ENCODE measurements at places on chromosomes 4 and X.

- no peak for DNase-seq
Measured at GRCh38 chrX:29143356-29143755, 556.1 kb downstream of the IL1RAPL1 start.

GRCh38 chrX:57156397-57157049 is 19.3 kb upstream of the SPIN2A start:
- DNase-seq: no peak

GRCh38 chr4:89108091-89108490 is 3.2 kb upstream of the TIGD2 start:
- no peak for DNase-seq

- no peak for DNase-seq
Measured at GRCh38 chr4:47483745-47484144, 1.3 kb upstream of the ATP10D start.

- DNase-seq: no peak
Measured at GRCh38 chr4:63218856-63219255, 1190.4 kb downstream of the TECRL start.

DNA sequence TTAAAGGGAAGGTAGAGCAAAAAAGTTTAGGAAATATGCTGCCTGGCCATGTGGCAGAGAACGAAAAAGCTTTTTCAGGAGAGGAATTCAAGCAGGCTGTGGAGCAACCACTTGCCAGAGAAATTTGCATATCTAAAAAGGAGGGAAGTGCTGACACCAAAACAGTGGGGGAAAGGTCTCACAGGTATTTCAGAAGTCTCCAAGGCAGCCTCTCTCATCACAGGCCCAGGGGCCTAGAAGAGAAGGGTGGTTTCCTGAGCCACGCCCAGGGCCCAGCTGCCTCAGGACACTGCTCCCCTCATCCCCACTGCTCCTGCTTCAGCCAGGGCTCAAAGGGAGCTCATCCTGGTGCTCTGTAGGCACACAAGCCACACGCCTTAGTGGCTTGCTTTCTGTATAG is 29.9 kb upstream of the STS start:
- no peak for DNase-seq

- no peak for DNase-seq
Measured at GRCh38 chrX:113804819-113805218, 779.1 kb upstream of the HTR2C start.

DNA sequence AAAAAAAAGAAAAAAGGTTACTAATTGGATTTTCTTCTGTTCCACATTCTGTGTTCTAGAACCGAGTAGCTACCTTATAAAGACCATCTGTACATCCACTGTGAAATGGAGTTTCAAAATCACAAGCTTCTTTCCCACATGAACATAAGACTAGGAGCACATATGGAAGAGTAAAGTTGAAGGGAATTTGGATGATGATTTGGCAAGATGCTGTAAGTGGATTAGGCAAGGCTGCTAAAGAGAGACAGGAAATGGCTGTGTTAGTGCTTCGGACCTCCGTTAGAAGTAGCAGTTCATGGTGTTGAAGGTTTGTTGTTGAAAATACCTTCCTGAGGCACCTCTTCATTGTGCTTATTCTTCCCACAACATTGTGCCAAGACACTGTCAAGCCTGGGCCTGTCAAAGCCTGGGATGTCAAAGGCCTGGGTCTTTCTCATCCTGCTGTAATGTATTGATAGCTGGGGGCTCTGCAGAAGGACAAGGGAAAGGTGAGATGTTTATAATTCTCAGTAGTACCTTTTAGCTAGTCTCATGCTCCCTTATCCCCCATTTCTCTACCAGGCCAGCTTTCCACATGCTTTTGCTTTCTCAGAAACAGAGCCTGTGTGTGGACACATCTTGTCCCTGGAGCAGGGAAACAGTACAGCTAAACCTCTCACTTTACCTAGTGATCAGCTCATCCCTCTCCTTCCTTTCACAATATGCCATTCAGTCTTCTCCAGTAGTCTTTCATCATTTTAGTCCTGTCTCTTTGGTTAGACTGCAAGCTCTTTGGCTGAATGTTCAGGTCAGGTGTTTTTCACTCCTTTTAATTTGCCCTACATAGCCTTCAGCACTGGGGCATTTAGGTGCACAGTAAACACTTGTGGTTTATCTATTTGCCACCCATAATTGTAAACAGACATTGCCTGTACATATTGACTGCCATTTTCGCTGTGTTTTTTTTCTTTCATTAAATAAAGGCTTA is 37.9 kb upstream of the CYP2U1 start:
- DNase-seq: no peak

DNA sequence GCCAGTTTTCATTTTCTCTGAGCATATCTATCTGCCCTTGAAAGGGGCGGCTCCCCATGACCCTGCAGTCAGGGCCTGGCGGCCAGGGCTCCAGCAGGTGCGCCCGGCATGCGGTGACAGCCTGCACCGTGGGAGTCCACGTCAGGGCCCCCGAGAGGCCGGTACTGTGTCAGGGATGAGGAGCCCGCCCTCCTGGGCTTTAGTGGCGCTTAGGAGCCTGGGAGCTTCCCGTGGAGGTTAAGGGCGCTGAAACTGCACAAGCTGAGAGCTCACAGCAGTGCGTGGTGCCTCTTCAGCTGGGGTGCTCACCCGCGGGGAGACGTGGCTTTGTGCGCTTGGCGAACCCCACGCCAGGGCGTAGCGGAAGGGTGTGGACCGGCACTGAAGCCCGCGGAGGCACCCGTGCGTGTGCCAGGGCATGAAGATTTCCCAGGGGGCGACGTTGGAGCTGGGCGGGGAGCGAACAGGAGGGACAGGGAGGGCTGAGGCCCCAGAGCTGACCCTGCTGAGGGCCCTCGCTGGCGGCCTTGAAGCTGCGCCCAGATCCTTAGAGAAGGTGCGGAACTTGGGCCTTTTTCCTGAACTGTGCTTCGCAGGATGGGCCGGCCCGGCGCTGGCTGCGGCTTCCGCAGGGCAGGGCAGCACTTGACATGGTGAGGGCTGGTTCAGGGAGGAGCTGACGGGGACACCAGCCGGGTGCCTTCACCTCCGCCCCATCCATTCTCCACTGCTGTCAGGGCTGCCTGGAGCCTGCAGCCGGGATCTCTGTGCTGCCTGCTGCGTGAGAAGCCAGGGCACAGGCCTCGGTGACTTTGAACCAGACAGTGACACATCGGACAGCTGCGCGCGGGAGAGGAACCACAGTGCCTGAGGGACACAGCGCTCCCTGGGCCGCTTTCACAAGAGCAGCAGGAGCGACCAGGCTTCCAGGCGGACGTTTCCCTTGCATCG is 32.9 kb downstream of the HTT-AS start:
- peak; percentile 77 for DNase-seq

DNA sequence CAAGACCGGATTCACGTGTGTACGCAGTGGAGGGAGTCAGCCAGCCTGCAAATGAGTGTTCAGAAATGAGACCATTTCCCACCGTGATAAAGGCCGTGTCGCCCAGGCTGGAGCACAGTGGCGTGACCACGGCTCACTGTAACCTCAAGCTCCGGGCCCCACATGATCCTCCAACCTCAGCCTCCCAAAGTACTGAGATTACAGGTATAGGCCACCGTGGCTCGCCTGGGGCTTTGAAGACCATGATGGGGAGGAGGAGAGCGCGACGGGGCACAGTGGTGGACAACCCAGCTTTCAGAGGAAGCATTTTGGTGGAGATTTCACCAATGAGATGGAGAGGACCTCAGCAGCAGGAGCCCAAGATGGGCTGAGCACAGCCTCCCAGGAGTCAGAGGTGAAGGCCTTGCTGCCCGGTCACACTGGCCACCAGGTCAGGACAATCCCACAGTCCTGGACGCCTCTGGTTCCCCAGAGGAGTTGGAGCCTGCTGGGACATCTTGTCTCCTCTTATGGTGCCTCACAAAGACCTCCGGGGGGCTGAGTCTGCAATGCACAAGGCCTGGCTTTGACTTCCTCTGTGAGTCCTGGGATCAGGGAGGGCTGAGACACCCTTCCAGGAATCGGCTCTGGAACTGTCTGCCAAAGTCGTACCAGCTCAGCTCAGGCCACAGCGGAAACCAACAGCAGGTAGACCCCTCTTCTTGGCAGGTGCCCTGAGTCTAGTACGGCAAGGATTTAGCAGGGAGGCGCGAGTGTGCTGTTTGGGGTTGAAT is 22.4 kb upstream of the MXD4 start:
- no peak for DNase-seq

DNA sequence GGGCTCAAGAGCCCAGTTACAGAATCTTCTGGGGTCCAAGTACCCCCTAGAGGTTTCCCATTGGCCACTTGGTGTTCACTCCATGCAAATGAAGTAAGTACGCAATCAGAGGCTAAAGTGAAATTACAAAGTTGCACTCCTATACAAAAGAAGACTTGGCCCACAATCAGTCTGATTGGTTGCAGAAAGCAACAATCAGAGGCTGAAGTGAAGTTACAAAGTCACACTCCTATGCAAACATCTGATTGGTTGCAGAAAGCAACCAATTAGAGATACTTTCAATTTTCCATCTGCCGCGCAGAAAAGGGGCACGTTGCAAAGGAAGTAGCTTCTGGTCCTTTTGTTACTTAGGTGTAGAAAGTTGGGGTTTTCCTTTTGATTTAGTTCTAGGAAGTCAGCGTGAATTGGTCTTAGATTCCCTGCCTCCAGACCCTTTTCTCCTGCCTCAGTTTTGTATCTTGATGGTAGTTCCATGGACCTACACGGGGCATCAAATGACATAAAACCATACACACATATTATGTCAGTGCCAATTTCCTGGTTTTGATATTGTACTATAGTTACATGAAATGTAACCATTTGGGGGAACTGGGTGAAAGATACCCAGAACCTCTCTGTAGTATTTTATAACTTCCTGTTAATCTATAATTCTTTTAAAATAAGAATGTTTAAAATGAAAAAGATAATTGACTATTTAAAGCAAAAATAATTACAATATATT is 12.4 kb upstream of the PIN4 start:
- no peak for DNase-seq

GRCh38 chr4:168092176-168092712 is at the start of gene ANXA10:
Gene ANXA10, plus strand, starts transcription at chr4:168092537. Its CDS starts 164 bp downstream, at chr4:168092701.
- DNase-seq: no peak

GRCh38 chrX:154379569-154379951 is 465 bp downstream of the EMD start:
- DNase-seq: no peak

DNA sequence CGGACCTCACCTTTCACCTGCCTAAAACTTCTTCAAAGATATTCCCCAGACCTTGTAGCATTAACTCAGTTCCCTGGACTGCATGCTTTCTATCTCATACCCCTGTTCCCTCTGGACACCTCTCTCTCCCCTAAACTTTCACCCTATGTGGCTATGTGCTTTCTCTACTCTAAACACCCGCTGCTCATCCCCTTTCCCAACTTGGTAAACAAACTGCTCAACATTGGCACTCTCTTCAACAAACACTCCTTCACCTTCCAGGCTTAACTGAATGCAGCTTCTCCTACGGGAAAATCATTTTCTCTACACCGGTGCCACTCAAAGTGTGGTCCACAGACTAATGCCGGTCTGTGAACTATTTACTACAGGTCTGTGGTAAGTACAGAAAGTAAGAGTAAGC is 19.9 kb downstream of the PHF8 start:
- no peak for DNase-seq

DNA sequence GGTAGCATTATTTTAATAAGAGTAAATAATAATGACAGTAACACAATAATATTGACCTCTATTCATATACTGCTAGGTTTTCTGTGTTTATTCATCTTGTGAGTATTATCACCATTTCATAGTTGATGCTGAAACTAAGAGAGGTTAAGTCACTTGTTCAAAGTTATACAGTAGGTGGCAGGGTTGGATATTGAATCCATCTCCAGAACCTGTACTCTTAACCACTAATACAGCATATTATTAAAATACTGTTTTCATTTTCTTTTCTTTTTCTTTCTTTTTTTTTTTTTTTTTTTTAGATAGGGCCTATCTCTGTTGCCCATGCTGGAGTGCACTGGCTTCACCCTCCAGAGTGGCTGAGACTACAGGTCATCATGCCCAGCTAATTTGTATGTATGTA is 7.1 kb upstream of the ELF2 start:
- DNase-seq: peak; percentile 9

- DNase-seq: no peak
Measured at GRCh38 chrX:120468071-120468470, 1.0 kb downstream of the LAMP2 start.

DNA sequence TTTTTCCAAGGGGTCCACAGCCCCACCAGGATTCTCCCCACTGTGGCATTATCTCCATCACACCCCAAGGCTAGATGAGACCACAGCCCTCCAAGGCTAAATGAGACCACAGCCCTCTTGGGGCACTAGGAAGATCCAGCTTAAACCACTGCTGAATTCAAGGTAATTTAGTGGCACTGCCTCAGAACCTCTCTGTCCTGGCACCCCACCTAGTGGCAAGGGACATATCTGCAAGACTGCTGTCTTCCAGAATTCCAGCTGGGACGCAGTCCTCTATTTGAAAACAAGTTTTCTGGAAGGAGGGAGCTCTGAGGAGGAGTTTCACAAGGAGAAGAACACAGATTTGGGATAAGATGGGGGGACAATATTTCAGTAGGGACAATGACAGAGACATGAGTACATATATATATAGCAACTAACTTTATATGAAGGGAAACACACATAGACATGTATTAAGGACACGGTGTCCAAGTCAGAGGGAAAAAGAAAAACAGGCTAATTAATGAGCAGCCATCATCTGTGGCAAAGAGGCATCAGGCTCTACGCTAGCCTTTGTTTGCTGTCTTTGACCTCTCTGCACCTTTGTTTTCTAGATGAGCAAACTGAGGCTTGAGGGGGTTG is 9.3 kb downstream of the CETN2 start:
- DNase-seq: no peak

DNA sequence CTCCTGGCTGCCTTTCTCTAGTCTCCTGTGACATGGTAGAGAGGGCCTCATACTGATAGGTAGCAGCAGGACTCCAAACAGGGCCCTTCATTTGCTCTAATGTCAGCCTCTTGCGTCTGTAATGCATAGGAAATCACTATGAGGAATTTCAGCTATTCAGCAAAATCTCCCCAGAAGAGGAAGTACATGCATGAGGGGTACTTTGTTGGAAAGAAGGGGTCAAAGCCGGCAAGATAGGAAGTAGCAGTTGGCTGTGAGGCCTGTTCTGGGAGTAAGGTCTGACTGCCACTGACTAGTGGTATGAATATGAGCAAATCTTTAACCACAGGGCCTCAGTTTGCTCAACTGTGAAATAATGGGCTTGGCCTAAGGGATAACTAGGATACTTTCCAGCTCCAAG is 283.2 kb downstream of the ARHGAP10 start:
- DNase-seq: no peak

GRCh38 chr4:176608346-176608745 is 184.4 kb downstream of the VEGFC start:
- no peak for DNase-seq

- DNase-seq: no peak
Measured at GRCh38 chr4:102809691-102810090, 17.7 kb downstream of the UBE2D3 start.

DNA sequence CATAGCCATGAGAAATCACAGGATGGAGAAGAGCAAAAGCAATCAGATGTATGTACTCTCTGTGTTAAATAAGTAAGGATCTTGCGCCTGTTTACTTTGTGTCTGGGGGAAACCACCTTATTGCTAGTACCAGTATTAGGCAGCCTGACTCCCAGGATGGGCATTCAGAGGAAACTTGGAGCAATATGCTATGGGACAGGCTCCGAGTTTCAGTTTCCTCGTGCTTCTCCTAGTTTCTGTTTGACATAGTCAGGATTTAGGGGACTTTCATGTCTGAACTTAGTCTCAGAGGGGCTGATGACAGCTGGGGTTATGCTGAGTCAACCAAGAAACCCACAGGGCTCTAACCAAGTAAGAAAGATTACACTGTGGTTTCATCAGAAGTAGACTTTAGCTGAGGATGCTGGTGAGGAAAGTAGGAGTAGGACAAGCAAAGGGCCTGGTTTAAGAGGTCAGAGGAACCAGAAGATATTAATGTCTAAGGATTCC is 13.5 kb downstream of the NSUN7 start:
- no peak for DNase-seq

- no peak for DNase-seq
Measured at GRCh38 chr4:146639506-146639932, 826 bp downstream of the POU4F2 start.
